ENCODE measurements at places on chromosomes 5 and 9.

DNA sequence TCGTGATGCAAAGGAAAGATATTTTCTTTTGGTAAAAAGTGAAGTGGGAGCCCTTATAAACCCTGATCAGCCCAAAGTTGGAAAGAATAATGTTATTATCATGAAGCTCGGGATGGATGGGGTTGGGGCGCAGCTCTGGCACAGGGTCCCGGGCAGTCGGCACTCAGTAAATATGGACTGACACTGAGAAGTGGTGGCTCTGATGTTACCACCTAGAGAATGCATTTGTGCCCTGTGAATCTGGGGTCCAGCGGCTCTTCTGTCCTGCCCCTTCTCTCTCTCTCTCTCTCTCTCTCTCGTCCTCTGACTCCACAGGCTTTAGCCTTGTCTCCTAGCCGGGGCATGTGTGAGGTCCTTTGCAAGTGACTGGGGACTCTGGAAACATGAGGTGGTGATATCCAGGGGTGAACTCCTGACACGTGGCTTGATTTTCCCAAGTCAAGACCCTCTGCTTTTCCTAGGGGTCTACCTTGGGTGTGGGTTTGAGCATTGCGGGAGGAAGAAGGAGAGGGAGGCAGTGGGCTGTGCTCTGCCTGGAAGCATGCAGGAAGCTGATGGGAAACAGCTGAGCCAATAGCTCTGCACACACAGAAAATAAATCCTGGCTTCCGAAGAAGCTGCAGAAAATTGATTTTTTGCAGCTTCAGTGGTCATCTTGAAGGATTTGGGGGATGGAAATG lies 162.7 kb downstream of the MACROH2A1 start:
- DNase-seq = no peak

DNA sequence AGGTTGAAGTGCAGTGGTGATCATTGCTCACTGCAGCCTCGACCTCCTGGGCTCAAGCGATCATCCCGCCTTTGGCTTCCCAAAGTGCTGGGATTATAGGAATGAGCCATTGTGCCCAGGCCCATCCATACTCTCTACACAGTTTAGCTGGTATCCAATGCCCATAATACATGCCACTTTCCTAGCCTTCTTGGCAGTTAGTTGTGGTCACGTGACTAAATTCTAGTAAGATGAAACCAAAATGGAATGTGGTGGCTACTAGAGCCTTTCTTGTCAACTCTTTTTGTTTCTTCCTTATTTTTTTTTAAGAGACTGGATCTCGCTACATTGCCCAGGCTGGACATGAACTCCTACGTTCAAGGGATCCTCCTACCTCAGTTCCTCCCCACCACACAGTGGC lies 15.3 kb upstream of the KIF27 start:
- no peak for DNase-seq

DNA sequence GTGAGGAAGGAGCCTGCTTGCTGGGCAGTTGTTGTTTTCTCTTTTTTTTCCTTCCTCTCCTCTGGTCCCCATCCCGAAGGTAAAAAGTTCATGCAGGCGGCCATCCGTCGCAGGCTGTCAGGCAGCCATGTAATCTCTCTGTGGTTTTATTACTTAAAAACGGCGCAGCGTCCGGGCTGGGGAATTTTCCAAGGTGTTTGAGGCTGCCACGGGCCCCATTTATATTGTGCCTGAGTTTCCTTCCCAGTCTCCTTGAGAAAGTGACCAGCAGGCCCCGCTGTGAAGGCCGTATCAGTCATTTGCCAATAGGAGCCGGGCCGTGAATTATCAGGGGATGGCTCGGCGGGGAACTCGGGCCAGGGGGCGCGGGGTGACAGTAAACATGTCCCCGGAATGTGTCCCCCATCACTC lies 289.7 kb downstream of the PBX3 start:
- DNase-seq = no peak

- no peak for DNase-seq
Measured at GRCh38 chr5:2353871-2354440, 397.5 kb downstream of the IRX2 start.

DNA sequence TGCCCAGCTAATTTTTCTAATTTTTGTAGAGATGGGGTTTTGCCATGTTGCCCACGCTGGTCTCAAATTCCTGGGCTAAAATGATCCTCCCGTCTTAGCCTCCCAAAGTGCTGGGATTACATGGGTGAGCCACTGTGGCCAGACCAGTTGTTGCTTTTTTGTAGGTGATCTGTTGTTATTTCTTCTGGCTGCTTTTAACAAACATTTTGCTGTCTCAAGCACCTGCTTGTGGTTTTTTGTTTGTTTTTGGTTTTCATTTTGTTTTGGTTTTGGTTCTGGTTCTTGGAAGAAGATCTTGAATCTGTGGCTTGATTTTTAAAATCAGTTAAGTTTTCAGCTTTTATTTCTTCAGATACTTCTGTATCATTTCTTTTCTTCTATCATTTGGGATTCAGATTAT lies 21.1 kb downstream of the ERCC6L2 start:
- no peak for DNase-seq

GRCh38 chr5:96957254-96958049 lies 21.6 kb downstream of the LNPEP start:
- DNase-seq = no peak

DNA sequence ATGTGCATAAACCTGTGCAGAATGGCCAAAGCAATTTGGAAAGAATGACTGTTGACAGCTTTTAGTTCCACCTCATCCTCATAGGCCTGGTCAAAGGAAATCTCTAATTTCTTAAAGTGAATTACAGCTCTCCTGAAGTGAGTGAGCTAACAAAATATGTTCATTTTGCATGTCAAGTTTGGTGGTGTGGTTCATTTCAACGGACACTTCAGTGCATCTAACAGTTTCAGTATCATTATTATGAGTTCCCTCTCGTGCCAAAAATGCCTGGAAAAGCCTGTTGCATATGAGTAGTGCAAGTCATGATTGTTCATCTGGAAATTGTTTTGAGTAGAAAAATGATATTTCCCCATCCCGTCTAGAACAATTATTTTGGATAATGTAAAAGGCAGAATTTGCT lies 53.2 kb upstream of the HMHB1 start:
- no peak for DNase-seq

DNA sequence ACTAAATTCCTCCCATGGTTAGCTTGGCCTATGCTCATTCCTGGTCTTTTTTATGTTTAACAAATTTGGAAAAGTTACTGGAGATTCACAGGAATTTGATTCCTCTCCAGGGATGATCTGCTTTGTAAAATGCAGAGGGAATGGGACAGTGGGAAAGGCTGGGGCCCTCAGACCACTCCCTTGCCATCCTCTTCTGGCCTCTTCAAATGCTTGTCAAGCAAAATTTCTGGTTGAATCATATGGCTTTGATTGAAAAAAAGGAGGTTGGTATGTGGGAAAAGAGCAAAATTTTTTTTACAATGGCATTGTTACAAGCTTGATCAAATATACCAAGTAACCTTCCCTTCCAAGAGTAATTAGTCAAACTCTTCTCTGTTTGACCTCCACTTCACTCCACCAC lies 225.1 kb downstream of the PIK3R1 start:
- DNase-seq = no peak

GRCh38 chr5:158433634-158434033 lies 574.7 kb upstream of the CLINT1 start:
- no peak for DNase-seq

DNA sequence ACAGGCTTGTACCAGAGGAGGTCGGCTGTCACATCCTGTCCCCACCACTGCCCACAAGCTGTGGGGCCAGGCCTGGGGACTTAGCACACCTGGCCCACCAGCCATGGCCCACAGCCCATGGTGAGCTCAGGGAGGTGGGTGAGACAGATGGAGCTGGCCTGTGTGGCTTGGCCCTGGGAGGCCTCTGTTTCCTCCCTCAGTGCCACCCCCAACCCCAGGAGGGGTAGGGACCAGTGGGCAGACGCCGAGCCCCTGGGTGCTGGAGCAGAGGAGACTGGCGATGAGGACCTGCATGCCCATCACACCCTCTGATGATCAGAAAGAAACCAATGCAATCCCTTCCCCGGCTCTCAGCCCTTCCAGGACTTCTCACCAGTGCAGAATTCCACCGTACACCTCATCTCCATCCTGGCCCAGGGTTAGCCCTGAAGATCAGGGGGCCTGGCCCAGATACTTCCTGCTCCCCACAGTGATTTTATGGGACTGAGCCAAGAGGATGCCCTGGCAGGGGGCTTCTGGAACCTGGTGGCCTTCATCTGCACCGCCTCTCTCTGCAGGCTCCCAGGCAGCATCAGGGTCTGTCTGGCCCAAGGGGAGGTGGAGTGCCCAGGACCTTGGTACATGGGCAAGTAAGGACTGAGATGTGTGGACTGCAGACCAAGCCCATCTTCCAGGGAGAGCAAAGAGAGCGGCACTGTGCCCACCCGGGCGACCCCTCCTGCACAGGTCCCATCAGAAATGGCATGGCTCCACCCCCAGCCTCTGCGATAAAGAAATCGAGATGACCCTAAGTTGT lies 16.9 kb upstream of the NKD2 start:
- no peak for DNase-seq

GRCh38 chr9:13974891-13975290 lies 339.1 kb downstream of the NFIB start:
- DNase-seq = no peak

- DNase-seq = no peak
Measured at GRCh38 chr9:35766997-35767396, 12.9 kb upstream of the MSMP start.

DNA sequence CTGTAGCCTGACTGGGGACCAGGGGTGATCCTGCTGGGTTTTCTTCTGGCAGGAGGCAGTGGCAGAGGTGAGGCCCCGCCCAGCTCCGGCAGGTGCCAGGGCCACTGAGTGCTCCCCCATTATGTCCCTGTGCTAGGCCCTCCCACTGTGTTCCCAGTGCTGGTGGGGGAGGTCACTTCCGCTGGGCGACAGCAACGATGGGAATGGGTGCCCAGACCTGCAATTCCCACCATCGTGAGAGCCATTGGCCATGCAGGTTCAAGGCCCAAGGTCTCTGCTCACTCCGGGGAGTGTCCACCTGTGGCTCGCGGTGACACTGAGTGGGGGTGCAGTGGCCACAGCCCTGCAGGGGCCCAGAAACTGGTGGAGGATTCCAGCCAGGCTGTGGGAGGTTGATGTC lies 98.6 kb downstream of the RXRA start:
- DNase-seq = no peak

- no peak for DNase-seq
Measured at GRCh38 chr5:109396965-109397364, 12.8 kb downstream of the PJA2 start.

GRCh38 chr5:86756839-86757238 lies 139.1 kb downstream of the COX7C start:
- DNase-seq = no peak

- no peak for DNase-seq
Measured at GRCh38 chr9:83701769-83702168, 6.0 kb downstream of the UBQLN1 start.

- no peak for DNase-seq
Measured at GRCh38 chr9:121876658-121877271, 216.3 kb downstream of the TTLL11 start.

GRCh38 chr5:116374434-116374852 lies 200.2 kb downstream of the SEMA6A start:
- no peak for DNase-seq

DNA sequence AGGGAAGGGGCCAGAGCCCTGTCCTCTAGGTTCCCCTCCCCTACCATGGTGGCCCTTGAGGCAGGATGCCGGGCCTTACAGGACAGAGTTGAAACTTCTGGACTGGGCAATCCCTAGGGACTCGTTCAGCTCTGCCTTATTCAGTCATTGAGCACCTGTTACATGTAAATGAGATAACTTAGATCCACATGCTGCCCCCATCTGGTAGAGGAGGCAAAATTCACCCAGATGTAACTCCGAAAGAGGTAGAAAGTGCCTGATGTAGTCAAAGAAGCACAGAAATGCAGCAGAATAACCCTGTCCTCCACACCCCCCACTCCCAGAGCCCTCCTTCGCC lies 1.5 kb downstream of the GGTA1 start:
- DNase-seq = peak; percentile 91

GRCh38 chr5:116318091-116318854 lies 233.4 kb downstream of the COMMD10 start:
- DNase-seq = no peak

GRCh38 chr9:7907551-7908337 lies 108.2 kb upstream of the DMAC1 start:
- DNase-seq = no peak

- no peak for DNase-seq
Measured at GRCh38 chr9:116539549-116539948, 147.6 kb upstream of the TRIM32 start.

DNA sequence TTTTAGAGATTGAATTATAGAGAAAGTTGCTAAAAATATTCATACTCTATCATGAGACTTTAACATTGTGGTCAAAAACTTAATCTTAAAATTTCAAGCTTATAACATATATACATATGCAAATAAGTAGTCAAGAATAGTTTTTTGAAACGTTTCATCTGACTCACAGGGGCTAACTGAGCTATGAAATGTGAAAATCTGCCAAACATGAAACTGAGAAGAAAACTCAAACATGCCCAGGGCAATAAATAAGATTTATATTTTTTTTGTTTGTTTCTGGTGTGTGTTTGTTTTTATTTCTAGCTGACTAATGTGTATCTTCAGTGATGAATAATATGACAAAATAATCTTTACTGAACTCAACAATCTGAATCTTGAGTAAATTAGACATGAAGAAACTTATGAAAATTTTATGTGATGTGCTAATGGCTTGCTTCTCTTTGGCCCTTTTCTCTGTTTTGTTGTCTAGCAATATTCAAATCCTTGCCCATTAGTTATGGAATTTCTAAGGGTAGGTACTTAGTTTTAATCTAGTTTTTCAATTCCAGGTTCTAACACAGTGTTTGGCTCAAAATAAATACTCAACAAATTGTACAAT lies 99.9 kb downstream of the FAM174A start:
- DNase-seq = no peak

DNA sequence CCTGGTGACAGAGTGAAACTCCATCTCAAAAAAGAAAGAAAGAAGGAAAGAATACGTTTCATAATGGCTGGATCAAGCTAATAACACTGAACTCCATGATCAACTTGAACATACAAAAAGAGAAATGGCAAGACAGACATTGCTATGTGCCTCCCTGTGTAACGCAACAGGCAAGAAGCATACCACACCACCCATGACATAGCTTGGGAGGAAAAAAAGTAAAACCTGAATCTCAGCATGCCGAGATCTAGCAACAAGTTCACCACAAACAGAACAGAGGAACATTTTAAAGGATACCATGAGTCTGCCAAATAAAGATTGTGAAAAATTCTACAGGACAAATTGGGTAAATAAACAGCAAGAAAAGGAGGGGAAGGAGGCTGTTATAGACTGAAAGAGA lies 26.7 kb downstream of the HOMER1 start:
- no peak for DNase-seq

- no peak for DNase-seq
Measured at GRCh38 chr5:138370537-138370936, 18.1 kb downstream of the KDM3B start.

DNA sequence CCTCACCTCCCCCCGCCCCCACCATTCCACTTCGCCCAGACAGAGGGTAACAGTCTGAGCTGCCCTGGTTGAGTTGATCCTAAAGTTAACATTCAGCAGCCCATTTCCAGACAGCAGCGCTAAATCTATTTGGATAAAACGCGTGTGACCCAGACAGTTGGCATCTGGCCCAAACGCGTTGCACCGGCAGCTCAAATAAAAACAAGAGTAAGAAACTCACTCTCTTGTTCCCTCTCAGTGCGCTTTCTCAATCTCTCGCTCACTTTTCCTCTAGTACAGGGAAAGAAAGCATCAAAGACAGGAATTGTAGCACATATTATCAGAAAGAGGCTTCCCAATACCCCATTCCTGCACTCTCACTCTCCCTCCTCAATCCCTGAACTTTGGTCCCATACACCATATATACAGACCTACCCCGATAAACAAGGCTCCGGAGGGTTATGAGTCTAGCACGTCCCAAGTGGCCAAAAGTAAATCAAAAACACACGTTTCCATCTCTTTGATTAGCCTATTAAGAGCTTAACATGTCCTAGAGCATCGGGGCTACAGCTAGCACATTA lies 1.3 kb downstream of the ADAMTS6 start:
- no peak for DNase-seq

Measured in germinal center (tissue), 1 donor.